NAMALWA (cell line): ENCODE measurements at places on chromosomes 3 and 15.

GRCh38 chr3:124557433-124558232, 172.6 kb upstream of the UMPS start:
- DNase-seq = no peak

GRCh38 chr3:144242747-144243146, 271.1 kb downstream of the DIPK2A start:
- DNase-seq = no peak

- no peak for DNase-seq
Measured at GRCh38 chr3:105747696-105748095, 121.1 kb downstream of the CBLB start.

- no peak for DNase-seq
Measured at GRCh38 chr3:52289747-52290595, 2.3 kb downstream of the GLYCTK start.

- no peak for DNase-seq
Measured at GRCh38 chr3:85151555-85151954, 192.8 kb downstream of the CADM2 start.

GRCh38 chr3:16311960-16312451, 47.0 kb downstream of the OXNAD1 start:
- no peak for DNase-seq

GRCh38 chr3:32303977-32304881, 65.7 kb downstream of the CMTM8 start:
- no peak for DNase-seq

DNA sequence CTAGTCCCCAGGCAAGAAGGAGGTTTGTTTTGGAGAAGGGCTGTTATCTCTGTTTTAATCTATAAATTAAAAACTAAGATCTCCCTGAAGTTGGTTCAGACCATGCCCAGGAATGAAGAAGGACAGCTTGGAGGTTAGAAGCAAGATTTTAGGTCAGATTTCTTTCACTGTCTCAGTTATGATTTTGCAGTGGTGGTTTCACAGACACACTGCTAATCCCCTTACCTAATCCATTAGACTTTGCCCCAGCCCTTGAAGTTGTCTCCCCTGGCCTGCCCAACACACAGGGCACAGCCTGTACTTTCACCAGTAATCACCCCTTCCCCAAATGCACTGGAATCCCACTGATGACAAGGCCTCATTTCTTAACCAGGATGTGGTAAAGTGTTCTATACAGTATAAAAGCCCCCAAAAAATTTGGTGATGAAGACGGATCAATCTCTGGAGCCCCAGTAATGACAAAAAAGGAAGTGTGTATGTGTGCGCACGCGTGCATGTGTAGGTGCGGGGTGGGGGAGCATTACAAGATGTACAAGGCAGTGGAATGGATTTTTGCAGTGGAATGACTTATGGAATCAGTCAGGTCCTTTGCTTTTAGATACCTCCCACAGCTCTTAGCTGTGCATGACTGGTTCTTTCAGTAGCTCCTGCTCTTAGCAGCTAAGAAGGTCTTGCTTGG, 73.1 kb upstream of the TERB2 start:
- no peak for DNase-seq

GRCh38 chr3:16398648-16399047, 114.9 kb downstream of the RFTN1 start:
- no peak for DNase-seq

DNA sequence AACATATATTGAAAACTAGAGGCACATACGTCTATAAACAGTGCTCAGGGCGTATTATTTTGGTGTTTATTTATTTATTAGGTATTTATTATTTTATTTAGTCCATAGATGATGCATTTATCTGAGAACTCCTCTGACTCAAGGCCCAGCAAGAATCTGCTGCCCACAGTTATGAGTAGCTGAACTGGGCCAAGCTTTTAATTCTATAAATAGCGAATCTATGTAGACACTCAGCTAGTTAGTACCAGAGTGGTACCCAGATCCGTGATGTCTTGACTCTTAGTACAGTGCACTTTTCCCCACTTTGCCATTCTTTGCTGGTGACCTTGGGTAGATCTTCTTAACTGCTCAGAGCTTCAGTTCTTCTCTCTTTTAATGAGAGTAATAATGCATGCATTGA, 370.4 kb upstream of the TPRG1 start:
- no peak for DNase-seq

- DNase-seq = peak; percentile 58
Measured at GRCh38 chr3:36843065-36844051, 79.0 kb upstream of the DCLK3 start.

DNA sequence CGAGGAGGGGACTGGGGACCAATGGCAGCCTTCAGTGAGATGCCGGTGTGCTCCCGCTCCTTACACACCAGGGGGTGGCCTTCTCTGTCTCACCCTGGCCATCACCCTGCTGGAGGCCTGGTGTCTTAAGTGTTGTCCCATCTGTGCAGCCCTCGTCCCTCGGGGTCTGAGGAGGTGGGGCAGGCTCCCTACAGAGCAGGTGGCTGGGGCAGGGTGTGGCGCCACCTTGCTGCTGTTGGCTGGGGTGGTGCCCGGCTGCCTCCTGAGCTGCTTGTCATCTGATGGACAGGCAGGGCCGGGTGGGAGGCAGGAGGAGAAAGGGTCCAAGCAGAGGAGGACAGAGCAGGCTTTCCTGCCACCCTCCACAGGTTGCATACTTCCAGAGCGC, 25.9 kb downstream of the PTPN23 start:
- peak; percentile 24 for DNase-seq

DNA sequence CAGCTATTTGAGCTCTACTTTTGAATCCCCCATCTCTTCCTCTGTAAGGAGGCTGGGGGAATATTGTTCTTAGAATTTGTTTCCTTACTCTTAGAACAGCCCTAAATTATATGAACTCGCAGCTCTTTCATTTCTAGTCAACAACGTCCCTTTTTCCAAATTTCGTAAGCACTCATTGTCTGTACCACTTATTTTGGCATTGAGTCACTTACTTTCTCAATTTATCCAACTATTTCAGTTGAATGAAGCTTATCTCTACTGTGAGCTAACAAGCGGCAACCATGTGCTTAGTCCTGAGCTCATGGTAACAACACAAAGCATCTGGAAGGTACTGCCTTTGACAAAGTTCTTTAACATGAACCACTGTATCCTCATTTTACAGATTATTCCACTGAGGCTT, 191.1 kb downstream of the GREM1 start:
- DNase-seq = peak; percentile 43

DNA sequence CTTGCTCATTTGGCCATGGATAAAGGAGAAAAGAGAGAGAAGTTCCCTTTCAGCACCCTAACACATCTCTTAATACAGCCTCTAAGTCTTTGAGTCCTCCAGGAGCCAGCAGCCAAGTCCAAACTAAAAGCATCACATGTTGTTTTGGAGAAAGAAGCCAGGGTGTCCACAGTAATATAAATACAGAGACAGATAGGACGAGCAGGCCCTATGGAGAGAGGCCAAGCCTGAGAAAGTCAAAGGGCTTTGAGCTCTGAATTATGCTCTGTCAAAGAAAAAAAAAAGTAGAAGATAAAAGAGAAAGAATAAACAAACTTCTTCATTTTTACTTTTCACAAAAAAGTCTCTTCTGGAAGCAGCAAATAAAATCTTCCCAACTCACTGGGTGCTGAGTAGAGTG, 92.4 kb upstream of the THBS1 start:
- no peak for DNase-seq

DNA sequence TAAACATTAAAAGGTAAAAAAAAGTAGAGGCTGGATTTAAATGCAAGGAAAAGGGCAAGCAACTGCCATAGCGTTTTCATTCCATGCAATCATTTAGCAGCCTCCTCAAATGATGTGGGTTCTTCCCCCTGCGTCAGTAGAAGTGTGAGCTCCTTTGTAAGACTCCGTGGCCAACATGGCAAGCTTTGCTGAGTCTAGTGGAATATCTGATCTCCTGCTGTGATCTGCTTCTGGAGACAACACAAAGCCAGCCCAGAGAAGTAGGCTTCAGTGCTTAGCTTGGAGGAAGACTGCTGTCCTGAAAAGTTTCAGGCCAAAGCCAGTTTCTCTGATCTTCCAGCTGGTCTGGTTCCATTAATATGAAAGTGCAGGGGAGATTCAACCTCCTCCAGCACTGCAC, 70.4 kb downstream of the ARPP21 start:
- DNase-seq = no peak

- peak; percentile 9 for DNase-seq
Measured at GRCh38 chr15:71125831-71126450, 10.7 kb downstream of the THSD4 start.

GRCh38 chr15:55434989-55435825, 26.9 kb downstream of the PIERCE2 start:
- peak; percentile 81 for DNase-seq

DNA sequence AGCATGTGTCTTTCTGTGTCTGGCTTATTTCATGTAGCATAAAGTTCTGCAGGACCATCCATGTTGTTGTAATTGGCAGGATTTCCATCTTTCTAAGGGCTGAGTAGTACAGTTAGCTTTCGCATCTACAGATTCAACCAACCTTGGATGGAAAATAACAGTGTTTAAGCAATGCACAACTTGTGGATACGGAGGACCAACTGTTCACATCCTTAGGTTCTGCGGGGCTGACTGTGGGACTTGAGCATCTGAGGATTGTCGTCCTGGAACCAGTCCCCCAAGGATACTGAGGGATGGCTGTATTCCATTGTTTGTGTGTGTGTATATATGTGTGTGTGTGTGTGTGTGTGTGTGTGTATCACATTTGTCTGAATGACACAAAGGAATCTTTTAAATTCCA, 27.7 kb downstream of the ABHD17C start:
- no peak for DNase-seq

- no peak for DNase-seq
Measured at GRCh38 chr3:26703519-26703918, 80.9 kb downstream of the LRRC3B start.

GRCh38 chr3:193046371-193046770, 128.7 kb upstream of the MB21D2 start:
- no peak for DNase-seq

- no peak for DNase-seq
Measured at GRCh38 chr3:177466074-177466473, 268.8 kb upstream of the TBL1XR1 start.

DNA sequence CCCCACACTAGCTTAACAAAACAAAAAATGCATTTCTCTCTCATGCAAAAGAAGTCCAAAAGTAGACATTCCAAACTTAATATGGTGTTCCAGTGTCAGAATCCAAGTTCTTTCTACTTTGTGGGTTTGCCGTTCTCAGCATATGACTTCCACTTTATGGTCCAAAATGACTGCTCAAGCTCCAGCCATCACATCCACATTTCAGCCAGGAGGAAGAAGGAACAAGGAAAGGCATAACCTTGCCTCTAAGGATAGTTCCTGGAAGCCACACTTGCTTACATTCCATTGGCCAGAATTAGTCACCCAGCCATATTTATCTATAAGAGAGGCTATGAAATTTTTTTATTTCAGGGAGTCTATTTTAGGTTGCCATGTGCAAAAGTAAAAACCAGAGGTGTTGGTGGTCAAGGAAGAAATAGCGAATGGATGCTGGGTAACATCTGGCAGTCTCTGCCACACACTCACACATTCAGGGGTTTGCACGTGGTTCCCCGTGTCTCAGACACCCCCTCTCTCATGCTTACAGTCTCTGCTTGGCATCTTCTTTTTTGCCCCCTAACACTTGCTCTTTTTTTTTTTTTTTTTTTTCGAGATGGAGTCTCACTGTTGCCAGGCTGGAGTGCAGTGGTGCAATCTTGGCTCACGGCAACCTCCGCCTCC, 69.3 kb downstream of the RPL39L start:
- DNase-seq = no peak

DNA sequence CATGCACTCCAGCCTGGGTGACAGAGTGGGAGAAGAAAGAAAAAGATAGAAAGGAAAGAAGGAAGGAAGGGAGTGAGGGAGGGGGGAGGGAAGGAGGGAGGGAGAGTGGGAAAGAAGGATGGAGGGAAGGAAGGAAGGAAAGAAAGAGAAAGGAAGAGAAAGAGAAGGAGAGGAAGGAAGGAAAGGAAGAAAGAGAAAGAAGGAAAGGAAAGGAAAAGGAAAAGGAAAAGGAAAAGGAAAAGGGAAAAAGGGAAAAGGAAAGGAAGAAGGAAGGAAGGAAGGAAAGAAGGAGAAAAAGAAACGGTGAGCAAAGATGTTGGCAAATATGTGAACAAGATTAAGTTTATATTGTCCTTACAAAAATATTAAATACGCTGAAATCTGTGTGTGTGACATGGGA, 36.2 kb upstream of the TICRR start:
- no peak for DNase-seq

GRCh38 chr15:70835841-70836240, 18.1 kb downstream of the LARP6 start:
- DNase-seq = no peak

GRCh38 chr3:194031867-194032635, 103.9 kb upstream of the HES1 start:
- no peak for DNase-seq

DNA sequence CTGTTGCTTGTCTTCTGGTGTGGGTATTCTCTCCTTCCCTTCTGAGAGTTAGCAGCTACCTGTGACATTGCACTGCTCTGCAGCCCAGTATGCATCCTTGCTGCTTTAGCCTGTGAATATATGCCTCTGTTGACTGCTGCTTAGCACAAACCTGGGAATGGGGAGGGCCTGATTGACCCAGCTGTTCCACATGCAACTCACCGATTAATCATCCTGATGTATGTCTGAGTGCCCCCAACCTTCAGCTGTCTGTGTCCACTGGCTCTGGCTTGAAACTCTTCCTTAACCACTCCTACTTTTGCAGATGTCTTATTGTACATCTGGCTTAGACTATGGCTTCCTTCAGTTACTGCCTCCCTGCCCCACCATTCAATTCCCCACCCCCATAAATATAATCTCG, 119.1 kb downstream of the RASA2 start:
- no peak for DNase-seq

GRCh38 chr3:24299246-24299805, 195.3 kb downstream of the THRB start:
- no peak for DNase-seq

DNA sequence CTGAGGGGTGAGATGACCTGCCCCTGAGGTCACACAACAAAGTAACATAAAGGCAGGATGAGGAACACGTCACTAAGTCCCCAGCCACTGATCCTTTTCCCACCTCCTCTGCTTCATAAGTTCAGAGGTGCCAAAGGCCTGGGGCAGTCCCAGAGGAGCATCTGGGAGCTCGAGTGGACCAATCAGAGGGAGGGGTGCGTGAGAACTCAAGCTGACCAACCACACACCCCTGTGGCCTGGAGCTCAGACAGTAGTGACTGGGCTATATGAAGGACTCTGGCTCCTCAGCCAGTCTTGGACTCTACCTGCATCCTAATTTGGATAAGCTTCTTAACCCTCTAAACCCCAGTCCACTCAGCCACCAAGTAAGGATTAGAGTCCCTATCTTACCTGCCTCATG, 28.0 kb upstream of the CAV3 start:
- DNase-seq = no peak

DNA sequence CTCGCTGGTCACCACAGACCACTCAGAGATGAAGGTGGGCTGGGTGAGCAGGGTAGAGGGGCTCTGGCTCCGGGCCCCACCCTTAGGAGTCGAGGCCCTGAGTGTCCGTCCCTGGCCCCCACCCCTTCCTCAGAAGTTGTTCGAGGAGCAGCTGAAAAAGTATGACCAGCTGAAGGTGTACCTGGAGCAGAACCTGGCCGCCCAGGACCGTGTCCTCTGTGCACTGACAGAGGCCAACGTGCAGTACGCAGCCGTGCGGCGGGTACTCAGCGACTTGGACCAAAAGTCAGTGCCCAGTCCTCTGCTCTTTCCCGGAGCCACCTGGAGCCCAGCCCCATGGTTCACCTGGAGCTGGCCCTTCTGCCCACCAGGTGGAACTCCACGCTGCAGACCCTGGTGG, 28.5 kb downstream of the PTPN23 start:
- no peak for DNase-seq
